Activated CD8-positive, alpha-beta memory T cell treated with anti-CD3 and anti-CD28 coated beads for 48 hours (primary cell): ENCODE measurements at places on chromosomes 2 and 18.

DNA sequence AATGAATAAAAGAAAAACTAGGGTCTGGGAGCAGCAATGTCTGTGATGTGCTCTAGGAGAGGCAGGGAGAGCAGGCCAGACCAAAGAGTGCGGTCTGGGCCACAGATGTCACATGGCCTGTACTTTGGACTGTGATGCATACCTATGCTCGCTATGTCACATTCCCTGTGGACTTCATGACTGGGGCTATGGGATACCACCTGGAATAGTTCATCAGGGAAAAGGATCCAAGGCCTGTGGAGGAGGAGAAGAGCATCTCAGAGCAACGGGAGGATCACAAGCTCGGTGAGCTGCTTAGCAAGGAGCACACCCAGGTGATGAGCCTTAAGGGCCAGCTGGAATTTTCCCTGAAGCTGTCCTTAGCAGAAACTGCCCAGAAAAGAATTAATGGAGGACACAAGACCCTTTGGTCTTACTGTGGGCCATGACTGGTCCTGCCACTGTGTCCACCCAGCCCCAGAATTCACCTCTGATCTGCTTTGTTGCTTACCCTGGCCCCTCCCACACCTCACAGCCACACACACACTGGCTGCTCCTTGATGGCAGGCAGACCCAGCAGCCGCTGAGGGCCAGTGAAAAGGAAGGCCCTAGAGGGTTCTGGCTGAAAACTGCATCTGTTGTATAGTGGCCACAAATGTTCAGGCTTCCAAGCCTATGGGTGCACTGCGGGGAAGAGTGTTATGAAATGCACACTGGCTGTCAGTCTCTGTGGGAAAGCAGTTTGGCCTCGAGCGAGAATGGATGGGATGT, 25.3 kb upstream of the GCC2 start:
- no peak for DNase-seq

DNA sequence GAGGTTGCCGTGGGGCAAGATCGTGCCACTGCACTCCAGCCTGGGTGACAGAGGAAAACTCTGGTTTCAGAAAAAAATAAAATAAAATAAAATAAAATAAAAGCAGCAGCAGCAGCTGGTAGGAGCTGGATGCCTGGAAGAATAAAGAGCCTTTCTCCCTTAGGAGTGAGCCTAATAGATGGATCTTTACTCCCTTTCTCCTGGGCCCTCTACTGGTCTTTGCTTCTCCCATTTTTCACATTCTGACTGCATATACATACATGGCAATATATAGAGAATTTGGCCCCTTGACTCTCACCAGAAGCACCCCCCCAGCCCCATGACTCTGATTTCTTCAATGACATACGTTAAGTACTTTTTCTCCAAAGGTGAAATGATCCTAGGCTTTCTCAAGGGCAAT, 9.8 kb upstream of the MALT1 start:
- no peak for DNase-seq

DNA sequence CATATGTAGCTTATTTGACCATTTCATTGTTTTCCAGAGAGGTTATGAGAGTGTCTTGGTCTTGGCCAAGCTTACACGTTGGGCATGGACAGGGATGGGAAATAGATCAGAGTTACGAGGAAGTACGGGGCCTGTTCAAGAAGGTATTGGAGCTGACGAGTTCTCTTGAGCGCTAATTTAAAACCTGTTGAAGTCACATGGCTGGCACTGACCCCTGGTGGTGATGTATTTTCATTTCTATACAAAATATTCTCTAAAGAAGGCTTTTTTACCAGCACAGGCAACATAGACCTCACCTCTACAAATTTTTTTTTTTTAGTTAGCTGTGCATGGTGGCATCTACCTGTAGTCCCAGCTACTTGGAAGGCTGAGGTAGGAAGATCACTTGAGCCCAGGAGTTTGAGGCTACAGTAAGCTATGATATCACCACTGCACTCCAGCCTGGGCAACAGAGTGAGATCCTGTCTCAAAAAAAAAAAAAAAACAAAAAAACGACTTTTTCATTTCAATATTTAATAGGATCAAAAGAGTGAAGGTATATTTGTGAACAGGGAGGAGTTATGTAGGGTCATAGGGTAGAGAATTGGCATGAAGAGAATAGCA, 19.6 kb downstream of the UGP2 start:
- DNase-seq = no peak

- DNase-seq = no peak
These were observed 10.6 kb downstream of the HSBP1L1 start for GRCh38 chr18:79975043-79975442.

DNA sequence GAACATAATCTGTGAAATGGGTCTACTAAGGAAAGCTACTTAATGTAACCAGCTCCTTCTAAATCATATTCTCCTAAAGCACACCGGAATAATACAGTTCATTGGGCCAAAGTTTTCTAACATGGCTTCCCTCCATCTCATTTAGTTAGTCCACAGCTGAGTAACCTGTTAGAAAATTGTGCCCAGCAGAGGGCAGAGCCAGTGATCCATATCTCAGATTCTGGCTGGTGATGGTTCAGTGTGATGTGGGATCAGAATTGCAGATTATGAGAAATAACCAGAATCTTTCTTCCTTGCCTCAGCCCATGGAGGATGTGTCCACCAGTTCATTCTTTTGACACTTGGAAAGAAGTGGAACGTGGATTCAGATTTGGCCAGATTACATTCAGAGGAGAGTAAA, 9.4 kb upstream of the CTLA4 start:
- no peak for DNase-seq

DNA sequence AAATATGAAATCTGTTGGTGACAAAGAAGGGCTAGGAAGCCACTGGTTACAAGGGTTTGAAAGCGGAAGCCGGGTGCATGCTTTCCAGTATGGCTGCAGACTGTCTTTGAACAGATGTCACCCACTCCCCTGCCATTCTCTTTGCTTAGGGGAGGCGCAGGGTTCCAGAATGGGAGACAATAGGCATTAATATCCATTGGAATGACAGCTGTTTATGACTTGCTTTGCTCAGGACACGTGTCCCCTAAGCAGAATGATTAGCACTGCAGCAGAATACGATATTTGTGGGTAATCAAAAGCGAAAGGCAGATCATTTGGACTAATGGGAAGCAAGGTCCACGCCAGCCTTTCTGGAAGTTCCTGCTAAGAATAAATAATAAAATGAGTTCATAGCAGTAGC, 25.8 kb upstream of the NRP2 start:
- DNase-seq = no peak

- no peak for DNase-seq
These were observed 11.9 kb upstream of the TMEM182 start for GRCh38 chr2:102749938-102750337.

- DNase-seq = no peak
These were observed 1.8 kb upstream of the SP9 start for GRCh38 chr2:174333017-174333371.

- DNase-seq = no peak
These were observed 56.3 kb downstream of the SCG2 start for GRCh38 chr2:223545830-223546229.

- DNase-seq = no peak
These were observed 6.7 kb downstream of the TMBIM1 start for GRCh38 chr2:218285604-218286003.

GRCh38 chr2:237673130-237674001, 46.0 kb downstream of the LRRFIP1 start:
- DNase-seq = no peak

- no peak for DNase-seq
These were observed 544.0 kb upstream of the FAM98A start for GRCh38 chr2:34143149-34143548.

DNA sequence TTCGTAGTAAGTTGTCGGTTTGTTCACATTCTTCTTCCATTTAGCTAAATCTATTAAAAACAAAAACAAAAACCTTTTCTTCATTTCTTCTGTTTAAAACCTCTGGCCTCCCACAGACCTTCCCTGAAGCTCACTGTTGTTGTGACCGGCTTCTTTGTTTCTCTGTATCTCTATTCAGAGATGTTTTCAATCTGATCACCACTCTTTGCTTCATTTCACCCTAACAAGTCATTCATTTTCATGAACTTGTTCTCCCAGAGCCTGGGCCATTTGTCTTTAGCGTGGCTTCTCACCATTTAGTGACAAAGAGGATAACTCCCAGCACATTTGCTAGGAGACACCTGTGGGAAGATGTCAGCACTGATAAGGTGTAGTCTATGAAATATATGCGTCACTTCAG, 794.2 kb downstream of the ERBB4 start:
- DNase-seq = no peak

DNA sequence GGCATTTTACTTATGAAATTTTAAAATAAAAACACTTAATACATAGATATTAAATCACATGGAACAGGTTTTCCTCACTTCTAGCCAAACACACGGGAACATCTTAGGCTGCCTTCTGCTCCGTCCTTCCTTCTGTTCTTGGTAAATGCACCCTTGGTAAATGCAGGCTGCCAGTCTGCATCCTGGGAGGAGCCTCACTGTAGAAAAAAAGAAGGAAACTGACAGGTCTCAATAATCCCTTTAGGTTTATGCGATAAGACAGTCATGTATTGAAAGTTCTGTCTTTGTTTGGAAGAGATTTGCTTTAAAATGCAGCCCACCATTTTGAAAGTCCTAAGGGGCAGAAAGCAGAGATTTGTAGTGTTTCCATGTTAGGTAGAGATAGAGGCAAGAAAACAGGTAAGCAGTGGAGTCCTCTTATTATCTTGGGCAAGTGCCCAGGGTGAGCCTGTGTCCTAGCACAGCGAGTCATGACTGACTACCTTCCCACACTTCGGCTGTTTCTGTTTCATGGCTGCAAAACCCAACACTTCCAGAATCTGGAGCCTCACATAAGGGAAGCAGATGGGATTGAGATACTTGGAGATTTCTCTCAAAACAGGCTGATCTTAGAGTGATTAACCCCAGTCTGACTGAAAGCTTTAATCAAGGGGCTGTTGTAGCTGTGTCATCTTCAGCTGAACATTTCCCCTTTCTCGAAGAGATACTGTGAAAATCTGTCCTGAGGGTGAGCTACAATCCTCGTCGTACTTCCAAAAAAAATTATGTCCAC, 131.4 kb upstream of the MAP3K20 start:
- DNase-seq = no peak

GRCh38 chr2:68230241-68231060, 21.9 kb downstream of the PPP3R1 start:
- DNase-seq = no peak

DNA sequence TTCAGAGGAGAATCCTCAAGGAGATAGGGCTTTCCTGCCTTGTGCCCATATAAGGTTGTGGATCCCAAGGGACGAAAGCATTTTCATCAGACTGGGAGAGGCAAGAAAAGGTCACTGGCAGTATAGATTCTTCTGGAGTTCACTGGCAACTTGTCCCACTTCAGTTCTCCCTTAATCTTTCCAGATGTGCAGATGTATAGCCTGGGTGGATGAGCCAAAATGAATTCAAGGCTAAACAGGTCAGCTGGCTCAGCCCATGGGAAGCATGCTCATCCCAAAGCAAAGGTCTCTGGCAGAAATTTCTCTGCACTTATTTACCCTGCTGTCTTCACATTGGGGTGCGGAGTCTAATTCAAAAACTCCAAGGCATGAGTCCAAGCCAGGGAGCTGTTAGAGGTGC, 148.9 kb upstream of the TNP1 start:
- no peak for DNase-seq

GRCh38 chr2:99842451-99842850, 299.9 kb downstream of the AFF3 start:
- DNase-seq = no peak

DNA sequence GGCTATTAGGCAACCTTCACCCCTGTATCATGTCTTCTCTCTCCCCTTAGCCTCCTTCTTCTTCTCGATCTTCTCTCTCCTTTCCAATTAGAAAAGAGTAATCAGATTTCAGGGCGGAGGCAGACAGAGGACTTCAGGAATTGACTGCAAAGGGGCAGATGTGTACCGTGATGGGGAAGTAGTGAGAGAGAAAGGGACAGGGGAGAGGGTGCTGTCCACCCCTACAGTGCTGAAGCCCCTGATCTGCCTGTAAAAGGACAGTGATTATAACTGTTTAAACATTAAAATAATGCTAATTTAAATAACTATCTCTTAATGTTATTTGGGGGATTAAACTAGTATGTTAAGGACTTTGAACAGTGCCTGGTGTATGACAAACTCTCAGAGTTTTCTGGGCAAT, 178.5 kb downstream of the ACTR3 start:
- no peak for DNase-seq

GRCh38 chr2:225462945-225463344, 63.4 kb downstream of the NYAP2 start:
- no peak for DNase-seq

GRCh38 chr18:25275412-25276001, 76.5 kb downstream of the ZNF521 start:
- DNase-seq = no peak

- no peak for DNase-seq
These were observed 110.9 kb downstream of the NAB1 start for GRCh38 chr2:190759749-190760213.

GRCh38 chr2:54630858-54631497, 92.5 kb upstream of the EML6 start:
- no peak for DNase-seq

DNA sequence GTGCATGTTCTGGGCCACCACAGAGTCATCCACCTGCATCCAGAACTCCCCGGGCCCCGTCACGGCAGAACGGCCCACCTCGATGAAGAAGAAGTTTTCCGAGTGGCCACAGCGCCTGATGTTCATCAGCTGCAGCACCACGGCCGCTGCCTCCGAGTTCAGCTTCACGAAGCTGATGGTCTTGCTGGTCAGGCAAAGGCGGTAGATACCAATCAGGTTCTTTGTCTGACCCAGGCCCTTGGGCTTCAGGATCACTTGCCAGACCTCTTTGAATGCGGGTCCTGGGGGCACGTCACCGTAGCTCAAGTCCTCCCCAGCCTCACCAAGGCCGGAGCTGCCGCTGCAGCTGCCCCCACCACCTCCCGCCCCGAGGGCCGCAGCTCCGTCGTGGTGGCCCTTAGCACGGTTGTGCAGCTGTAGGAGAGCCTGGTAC, 1.6 kb downstream of the IRS1 start:
- no peak for DNase-seq

DNA sequence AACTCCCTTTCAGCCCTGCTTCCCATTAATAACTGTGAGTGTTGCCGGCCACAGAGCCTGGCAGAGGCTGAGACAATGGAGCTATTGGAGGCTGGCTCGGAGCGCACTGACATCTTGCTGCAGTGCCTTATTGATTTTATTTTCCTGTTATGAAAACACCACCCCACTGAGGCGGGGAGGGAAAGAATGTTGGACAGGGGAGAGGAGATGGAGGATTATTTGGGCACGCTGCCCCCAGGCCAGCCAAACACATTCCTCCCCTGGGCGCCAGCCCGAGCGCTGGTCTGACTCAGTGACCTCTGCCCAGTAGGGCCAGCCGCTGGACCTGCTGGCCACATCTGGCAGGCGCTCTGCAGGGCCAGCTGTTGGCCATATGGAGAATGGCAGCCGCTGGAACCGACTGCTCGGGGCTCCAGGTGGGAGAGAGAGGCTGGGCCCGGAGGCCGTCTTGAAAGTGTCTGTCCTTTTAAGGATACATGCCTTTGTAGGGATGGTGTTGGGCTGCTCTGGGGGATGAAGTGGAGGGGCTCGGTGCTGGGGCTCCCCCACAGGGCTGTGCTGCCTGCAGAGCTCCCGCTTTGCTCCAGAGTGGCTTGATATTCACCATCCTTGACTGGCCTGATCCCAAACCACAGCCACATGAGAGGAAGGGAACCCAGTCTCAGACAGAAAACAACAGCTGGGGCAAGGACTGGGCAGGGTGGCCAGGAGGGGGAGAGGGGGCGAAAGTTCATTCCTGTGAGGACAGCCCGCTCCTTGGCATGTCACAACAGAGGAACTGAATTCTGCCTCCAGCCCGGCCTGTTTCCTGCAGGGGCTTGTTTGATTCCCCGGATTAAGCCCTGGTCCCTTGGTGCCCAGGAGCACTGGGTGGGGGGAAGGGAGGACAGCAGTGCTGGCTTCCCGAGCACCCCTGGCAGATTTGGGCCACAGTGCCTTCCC, 179.0 kb downstream of the KLHL29 start:
- DNase-seq = no peak

GRCh38 chr2:20443276-20443920, 3.5 kb upstream of the RHOB start:
- no peak for DNase-seq
